ENCODE measurements at places on chromosomes 16 and 17. TPM values are rescaled to one million over a fixed set of nuclear protein-coding genes. Genes with fewer than 3 reads are reported as not detected.

Gene CDK3
- 3.5 TPM for total RNA-seq

Gene PRKCA
- 19.8 TPM for total RNA-seq

Gene WSCD1
- total RNA-seq: 4.5 TPM

Gene DOC2B
- total RNA-seq: not detected

Gene USH1G
- not detected for total RNA-seq

Gene DNASE1L2
- 1.0 TPM for total RNA-seq

Gene LDHD
- total RNA-seq: 0.34 TPM

Gene ERAL1
- total RNA-seq: 94.8 TPM

Gene GPR142
- total RNA-seq: not detected

Gene NPIPB6
- 0.17 TPM for total RNA-seq

Gene SPATA32
- total RNA-seq: not detected

Gene KLHL11
- total RNA-seq: 11.6 TPM

Gene KRTAP4-1
- not detected for total RNA-seq

Gene TMIGD1
- total RNA-seq: not detected

Gene KRT40
- total RNA-seq: not detected

Gene NECAB2
- total RNA-seq: 0.30 TPM

Gene ADCY7
- total RNA-seq: 23.5 TPM

Gene TP53TG3B
- not detected for total RNA-seq

Gene GHDC
- 8.2 TPM for total RNA-seq

Gene MSLN
- total RNA-seq: under 0.01 TPM

Gene HES7
- 0.89 TPM for total RNA-seq

Gene NLRC3
- total RNA-seq: not detected

Gene KCNJ18
- not detected for total RNA-seq

Gene ITGA2B
- total RNA-seq: 0.17 TPM

Gene CCDC200
- not detected for total RNA-seq

Gene AIPL1
- not detected for total RNA-seq

Gene SBK1
- under 0.01 TPM for total RNA-seq

Gene MYH1
- total RNA-seq: not detected

Gene NXN
- 55.4 TPM for total RNA-seq

Gene TPPP3
- 0.15 TPM for total RNA-seq

Gene CES4A
- 0.45 TPM for total RNA-seq

Gene CES1
- 0.50 TPM for total RNA-seq

Gene MRPL12
- 123 TPM for total RNA-seq

Gene CCL16
- not detected for total RNA-seq

Gene C17orf50
- total RNA-seq: not detected

Gene CMTM1
- 0.59 TPM for total RNA-seq

Gene CCR7
- not detected for total RNA-seq

Gene GPR139
- not detected for total RNA-seq

Gene TBC1D28
- not detected for total RNA-seq

Gene HBA2
- total RNA-seq: 1.6 TPM

Gene NOXO1
- total RNA-seq: not detected

Gene C1QTNF8
- not detected for total RNA-seq

Gene TMC5
- total RNA-seq: not detected

Gene CYTH1
- total RNA-seq: 6.5 TPM

Gene CPNE7
- 34.2 TPM for total RNA-seq

Gene CCL5
- total RNA-seq: not detected

Gene OXLD1
- 52.9 TPM for total RNA-seq

Gene ABCA8
- 5.4 TPM for total RNA-seq

Gene CCL4
- total RNA-seq: not detected

Gene TMEM219
- total RNA-seq: 99.9 TPM

Gene NTN1
- under 0.01 TPM for total RNA-seq

Gene BEAN1
- total RNA-seq: not detected

Gene KRTAP9-4
- not detected for total RNA-seq

Gene TACO1
- total RNA-seq: 26.7 TPM

Gene MSL1
- 36.1 TPM for total RNA-seq

Gene ADAD2
- total RNA-seq: not detected

Gene VAT1L
- total RNA-seq: 7.6 TPM
